ENCODE measurements at places on chromosomes 7 and 10. TPM values are rescaled to one million over a fixed set of nuclear protein-coding genes. Genes with fewer than 3 reads are reported as not detected.

GRCh38 chr7:132537456-132538145 is 38.7 kb downstream of the PLXNA4 start:
- no peak for DNase-seq

- DNase-seq, result no peak
Measured at GRCh38 chr10:7075851-7076250, 335.0 kb downstream of the SFMBT2 start.

Gene UTF1
- total RNA-seq, result not detected

Gene CHAT
- not detected for total RNA-seq

Gene SH2D4B
- total RNA-seq, result 0.24 TPM

Gene TMEM273
- total RNA-seq, result not detected

Gene RNF148
- total RNA-seq, result 0.76 TPM

Gene SLC29A3
- 5.9 TPM for total RNA-seq

DNA sequence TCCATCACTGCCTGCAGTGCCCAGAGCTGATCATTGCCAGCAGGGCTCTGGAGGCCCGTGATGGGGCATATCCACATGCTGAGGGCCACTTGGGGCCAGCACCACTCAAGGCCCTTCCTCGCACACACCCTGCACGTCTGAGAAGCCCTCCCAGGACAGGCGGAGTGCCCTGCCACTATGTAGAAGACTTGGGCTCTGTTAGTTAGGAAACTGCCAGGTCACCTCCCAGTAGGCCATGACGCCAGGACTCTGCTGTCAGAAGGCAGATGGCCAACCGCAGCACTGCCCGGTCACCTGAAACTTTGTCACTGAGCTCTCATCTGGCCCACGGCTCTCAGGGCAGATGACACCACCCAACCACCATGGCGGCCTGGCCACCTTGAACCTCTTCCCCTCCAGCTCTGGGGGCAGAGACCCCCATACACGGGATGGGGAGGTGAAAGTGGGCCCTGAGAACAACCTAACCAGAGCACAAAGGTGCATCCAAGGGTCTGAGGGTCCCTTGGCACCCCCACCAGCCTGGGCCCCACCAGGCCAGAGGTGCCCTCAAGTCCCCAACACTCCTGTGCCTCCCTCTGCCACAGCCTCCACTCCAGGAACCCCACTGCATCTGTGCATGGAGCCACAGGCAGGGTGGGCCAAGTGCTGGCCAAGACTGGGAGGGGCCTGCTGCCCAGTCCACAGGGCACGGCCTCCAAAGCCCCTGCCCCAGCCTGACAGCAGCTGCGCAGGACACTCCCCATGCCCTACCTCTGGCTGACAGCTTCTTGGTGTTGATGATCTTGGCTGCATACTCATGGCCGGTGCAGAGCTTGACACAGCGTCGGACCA is 41.8 kb downstream of the CAMK2B start:
- no peak for DNase-seq

- DNase-seq, result no peak
Measured at GRCh38 chr7:105102557-105103352, 88.8 kb downstream of the KMT2E start.

DNA sequence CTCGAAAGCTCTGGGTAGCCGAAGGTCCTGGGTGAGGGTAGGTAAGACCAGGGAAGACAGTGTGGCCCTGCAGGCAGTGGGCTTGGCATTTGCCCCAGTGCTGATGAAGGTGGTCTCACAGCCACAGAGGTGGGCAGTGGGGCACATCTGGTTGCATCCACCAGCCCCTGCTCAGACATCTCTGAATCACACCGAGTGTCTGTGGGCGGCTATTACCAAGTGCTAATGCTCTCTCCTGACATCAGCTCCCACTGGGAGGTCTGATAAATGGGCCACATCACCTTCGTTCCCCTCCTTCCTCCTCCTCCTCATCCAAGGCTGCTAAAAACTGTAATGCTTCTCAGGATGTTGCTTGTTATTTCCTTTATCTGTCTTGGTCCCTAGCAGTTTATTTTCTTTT is 330.9 kb upstream of the COBL start:
- no peak for DNase-seq

DNA sequence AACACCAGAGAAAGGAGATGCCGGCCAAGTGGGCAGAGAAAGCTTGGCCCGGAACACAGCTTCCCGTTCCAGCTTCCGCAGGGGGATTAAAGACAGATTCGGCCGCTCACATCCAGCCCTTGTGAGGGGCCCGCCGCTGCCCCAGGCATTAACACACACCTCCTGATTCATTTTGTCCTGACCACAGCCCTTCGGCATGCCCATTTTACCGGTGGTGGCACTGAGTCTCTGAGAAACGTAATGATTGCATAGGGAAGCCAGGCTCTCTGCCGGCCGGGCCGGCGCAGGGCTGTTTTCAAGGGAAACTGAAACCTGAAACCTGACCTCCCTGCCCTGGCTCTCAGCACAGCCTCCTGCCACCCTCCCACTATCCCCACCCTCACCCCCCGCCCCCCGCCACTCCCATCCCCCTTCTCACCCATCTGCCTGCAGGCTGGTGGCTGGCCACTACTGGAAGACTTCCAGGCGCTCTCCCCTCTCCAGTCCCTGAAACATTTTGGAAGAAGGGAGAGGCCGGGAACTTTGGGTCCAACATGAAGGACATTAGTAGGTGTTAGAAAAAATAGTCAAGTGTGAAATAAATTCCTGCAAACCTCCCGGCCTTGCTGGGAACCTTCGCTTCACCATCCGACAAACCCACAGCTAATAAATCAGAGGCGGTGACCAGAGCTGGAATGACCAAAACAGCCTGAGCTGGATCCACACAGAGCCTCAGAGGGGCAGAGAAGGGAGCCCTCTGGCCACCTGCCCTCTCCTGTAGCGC is 83.5 kb upstream of the CUX1 start:
- DNase-seq, result peak; percentile 20
